ENCODE measurements at places on chromosomes 3 and 15.

- DNase-seq: no peak
These were observed 33.6 kb downstream of the TMEM40 start for GRCh38 chr3:12725436-12725835.

GRCh38 chr3:78919021-78919755 is 848.6 kb downstream of the ROBO1 start:
- DNase-seq: peak; percentile 75

GRCh38 chr3:69178082-69178481 is 55.7 kb upstream of the LMOD3 start:
- DNase-seq: no peak

DNA sequence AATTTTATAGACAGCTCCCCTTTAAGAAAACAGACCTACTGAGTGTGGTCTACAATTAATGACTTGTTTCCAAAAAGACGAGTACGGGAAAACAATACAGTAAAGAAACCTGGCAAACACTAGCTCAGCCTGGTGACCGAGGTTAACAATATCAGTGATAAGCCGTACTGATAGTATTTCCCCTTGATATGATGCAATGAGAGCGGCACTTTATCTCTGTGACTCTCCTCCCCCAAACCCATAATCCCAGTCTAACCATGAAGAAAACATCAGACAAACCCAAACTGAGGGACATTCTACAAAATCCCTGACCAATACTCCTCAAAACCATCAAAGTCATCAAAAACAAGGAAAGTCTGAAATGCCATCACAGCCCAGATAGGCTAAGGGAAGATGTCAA is 8.2 kb downstream of the DENND4A start:
- no peak for DNase-seq

DNA sequence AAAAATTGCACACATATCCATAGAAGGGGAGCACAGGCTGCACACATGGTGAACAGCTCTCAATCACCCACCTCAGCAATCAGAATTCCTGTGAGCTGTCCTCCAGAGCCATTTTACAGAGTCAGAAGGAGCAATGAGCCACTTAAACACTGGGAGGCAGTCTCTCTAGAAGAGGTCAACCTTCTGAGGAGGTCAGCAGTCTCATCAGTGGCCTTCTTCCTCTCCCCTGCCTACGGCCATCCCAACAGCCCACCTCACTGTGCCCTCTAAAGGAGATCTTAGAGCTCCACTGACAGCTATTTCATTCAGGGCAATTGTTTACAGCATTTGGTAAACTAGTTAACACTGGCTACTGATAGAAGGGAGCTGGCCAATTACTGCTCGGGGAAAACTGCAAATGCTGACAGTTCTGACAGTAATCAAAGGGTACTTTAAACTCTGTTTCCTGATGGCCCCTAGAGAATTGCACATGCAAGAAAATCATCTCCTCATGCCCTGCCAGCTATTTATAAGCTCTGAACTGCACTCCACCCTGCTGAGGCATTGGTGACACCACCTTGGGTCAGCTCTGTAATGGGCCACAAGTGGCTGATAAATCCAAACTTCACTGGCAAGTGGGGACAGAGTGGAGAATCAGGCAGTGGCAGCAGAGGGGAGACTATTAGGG is 42.1 kb upstream of the TSPAN3 start:
- no peak for DNase-seq

- DNase-seq: no peak
These were observed 1.1 kb downstream of the NOX5 start for GRCh38 chr15:69015591-69015990.

DNA sequence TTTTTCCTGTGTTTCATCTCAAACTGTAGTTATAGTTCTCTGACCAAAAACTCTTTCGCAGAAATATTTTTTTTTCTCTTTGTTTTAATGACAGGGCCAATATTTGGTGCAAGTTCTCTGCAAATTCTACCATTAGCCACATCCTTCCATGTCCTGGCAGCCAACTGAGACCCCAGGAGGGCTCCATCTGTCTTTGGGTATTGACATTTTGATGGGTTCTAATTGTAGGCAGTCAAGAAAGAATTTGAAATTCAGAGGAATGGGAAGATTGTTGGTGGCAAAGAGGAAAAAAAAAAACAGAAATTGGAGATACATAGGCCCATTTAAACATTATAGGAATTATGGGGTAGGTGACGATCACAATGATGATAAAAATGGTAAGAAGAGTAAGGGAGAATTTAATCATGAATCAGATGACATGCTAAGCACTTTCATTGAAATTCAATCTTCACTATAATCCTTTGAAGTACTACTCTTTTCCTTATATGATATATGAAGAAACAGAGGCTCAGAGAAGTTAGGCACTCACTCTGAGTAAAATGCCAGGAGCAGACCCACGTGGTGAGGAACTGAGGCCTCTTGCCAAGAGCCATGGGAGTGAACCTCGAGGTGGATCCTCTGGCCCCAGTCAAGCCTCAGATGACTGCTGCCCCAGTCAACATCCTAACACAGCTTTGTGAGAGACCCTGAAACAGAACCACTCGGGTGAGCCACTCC is 151.4 kb downstream of the PDZRN3 start:
- DNase-seq: no peak

GRCh38 chr3:169781209-169781855 is 8.1 kb downstream of the MYNN start:
- DNase-seq: no peak

GRCh38 chr3:30989276-30990030 is 95.0 kb upstream of the GADL1 start:
- DNase-seq: no peak

GRCh38 chr3:4634894-4635293 is 141.7 kb downstream of the ITPR1 start:
- no peak for DNase-seq

DNA sequence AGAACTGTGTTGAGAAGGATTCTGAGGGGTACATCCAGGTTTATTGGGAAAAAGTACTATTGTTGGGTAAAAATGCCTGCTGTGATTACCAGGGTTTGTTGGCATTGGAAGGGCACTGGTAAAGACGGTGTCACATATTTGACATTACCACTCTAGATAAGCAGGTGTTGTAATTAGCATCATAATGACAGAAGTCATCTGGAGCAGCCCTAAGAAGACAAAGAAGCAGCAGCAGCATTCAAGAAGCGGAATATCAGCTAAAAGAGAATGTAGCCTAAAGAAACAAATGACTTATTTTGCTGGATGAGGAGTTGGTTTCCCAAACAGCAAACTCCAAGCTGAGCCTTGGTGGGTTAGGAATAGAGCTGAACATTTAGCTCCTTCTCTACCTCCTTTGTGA is 30.5 kb upstream of the ZFAND6 start:
- DNase-seq: no peak

GRCh38 chr3:45033791-45034190 is 7.7 kb downstream of the CLEC3B start:
- DNase-seq: no peak

DNA sequence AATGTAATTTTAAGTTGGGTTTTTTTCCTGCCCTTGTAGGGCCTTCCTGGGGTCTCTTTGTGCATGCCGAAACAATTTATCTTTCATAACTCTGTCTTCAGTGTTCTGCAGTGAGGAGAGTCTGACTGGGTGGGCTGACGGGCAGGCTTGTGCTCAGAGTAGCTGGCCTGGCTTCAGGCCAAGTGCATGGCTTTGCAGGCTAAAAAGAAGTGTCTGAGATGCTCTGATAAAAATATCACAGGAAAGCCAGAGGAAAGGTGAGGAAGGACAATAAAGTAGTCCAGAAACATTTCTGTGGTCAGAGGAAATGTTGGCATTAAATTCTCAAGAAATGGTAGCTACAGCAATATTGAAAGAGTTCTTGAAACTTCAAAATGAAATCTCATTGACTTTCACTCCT is 25.5 kb downstream of the ST3GAL6 start:
- no peak for DNase-seq

DNA sequence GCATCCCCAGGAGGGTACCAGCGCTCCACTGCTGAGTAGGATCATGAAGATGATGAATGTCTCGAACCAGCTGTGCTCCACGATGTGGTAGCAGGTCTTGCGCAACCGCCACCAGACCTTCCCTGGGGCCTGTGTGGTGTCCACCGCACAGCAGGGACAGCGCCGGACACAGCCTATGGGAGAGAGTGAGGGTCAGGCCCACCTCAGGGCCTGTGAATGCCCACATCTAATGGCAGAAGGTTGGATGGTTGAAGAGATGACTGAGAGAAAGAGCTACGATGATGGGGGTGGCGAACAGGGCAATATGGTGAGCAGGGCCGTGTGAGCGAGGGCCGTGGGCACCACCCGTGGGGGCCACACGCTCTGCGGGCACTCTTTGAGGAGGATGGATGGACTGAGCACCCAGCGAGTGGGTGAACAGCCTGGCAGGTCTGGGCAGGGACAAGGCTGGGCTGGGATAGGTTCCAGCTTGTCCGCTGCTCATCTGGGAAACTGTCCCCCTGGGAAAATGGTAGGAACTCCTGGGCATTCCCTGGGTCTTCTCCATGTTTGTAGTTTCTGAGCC is 74.1 kb downstream of the SCN5A start:
- DNase-seq: no peak

- no peak for DNase-seq
These were observed 23.3 kb downstream of the RASGRF1 start for GRCh38 chr15:79067072-79067833.

DNA sequence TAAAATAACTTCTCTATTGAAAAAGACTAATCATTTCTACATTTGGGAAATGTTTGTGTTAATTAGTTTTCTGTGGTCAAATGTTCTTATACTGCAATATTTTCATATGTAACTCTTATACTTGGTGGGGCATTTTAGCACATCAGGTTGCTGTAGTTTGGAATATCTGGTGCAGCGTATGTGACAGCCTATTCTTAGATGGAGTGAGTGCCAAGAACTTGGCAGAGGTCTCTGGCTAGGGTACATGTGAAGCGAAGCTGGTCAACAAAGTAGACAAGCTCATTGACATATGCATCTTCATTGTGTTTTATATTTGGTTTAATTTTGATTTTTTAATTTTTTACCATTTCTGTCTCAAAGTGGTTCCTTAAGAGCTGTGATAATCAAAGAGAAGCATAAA is 53.2 kb downstream of the CHAC1 start:
- DNase-seq: no peak

DNA sequence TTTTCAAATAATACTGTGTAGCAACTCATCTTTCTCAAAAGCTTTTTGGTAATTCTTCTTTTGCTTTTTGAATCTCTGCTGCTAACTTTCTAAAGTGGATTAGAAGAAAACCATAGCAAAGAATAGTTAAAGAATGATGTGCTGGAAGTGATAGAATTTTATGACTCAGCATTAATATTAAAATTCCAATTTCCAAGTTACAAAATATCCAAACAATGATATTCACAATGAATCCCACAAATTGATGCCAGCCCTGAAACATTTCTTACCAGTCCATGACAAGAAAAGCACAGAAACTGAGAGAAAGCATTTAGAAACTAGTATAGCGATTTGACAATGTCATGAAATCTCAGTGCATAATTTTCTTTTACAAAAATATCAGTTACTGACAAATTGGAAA is 482.2 kb downstream of the RBMS3 start:
- DNase-seq: no peak

- no peak for DNase-seq
These were observed 183.6 kb downstream of the PEX5L start for GRCh38 chr3:179853176-179853575.

DNA sequence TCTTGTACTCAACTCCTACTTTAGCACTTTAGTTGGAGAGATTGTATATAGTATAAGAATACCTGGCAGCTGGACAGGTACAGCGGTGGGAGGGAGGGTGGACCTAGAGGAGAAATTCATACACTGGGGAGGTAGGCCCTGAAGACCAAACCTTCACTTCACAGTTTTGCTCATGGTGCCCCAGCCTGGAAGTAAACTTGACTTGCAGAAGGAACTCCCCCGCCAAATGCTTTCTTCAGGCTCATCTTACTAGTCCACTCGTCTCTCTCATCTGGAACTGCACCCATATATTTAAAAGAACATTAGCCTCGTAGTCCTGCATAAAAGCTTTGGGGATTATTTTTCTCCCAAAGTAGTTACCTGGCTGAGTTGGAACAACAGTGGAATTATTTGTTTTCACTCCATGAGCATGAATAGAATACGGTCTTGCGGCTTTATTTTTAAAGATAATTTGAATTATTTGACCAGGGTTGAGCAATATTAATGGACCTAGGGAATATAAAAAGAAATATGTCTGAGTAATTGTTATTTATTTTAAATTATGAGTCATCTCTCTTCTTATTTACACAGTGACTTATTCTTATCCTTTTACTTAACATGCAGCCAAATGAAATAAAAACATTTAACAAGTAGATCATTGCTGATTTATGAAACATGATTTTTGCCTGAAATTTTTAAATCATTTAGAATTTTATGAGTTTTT is 25.5 kb upstream of the CP start:
- no peak for DNase-seq

- no peak for DNase-seq
These were observed 11.0 kb upstream of the STARD5 start for GRCh38 chr15:81334768-81335435.

DNA sequence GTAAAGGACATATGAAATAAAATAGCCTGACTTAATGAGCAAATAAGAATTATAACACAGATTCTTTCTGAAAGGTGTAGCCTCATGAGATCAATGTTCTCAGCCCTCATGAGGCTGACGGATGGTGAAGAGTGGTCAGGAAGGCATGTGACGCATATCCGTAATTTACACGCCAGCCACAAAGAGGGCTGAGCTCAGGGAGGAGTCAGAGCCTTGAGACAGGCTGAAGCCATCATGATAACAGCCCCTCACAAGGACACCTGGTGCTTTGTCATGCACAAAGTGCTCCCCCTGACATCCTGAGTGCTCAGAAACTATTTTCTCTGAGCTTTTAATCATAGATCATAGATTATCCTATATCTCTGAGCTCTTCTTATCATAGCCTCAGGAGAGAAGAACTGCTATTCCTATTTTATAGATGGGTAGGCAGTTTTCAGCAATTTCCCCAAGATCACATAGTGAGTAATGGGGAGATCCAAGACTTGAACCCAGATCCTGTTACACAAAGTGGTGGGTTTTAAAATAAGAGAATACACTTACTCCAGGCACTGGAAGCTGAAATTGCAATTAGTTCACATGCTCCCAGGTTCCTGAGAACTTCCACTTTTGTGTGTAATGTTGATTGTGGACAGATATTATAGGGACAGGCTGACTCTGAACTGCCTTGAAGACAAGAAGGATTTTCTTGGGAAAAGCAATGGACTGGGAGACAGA is 267.1 kb downstream of the RPLP1 start:
- no peak for DNase-seq

GRCh38 chr15:98347001-98347400 is 301.3 kb upstream of the IGF1R start:
- DNase-seq: no peak

- DNase-seq: no peak
These were observed 880.2 kb downstream of the OTOL1 start for GRCh38 chr3:162376761-162377160.

DNA sequence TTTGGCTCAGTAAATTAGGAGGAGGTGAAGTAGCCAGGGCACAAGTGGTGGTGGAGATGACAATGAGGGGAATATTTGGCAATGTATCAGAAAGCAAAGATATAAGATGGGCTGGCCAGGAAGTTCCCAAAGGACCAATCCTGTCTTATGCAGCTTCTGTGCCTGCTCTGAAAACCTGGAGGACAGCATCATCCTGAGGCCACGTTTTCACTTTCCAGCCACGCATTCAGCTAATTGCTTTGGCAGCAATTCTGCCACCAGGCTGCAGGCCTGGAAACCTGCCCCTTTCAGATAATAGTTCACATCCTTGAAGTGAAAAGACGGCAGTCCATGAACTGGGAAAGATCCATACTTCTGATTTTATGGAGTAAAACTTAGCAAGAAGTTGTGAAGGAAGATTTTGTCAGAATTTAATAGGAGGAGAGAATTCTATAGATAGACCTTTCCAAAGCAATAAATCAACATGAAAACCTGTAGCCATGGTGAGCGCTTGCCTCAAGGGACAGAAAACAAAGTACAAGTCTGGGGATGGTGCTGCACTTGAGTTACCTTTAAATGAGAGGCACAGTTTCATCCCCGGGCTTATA is 682.5 kb downstream of the GRM7 start:
- DNase-seq: no peak
